ENCODE measurements at places on chromosomes 6 and 20.

- no peak for DNase-seq
These were observed 92.8 kb downstream of the GRM4 start for GRCh38 chr6:34052918-34053608.

GRCh38 chr20:46013829-46014516 is 5.3 kb downstream of the MMP9 start:
- peak; percentile 59 for DNase-seq

DNA sequence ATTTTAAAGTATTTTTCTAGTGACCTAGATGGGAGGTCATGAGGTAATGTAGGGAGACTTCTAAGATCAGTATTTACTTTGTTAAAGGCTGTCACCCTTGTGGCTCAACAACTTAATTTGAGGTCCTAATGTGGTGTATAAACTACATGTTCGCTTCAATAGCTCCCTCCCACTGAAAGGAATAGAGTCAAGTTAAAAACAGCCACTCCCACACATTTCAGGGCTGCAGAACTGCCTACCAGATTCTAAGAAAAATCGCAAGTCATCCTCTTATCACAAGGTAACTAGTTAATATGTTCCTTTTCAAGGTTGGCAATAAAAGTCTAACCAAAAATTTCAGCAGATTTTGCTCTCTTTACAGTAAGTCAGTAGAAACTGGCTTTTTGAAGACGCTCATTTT is 15.1 kb downstream of the GSTA1 start:
- DNase-seq = no peak

DNA sequence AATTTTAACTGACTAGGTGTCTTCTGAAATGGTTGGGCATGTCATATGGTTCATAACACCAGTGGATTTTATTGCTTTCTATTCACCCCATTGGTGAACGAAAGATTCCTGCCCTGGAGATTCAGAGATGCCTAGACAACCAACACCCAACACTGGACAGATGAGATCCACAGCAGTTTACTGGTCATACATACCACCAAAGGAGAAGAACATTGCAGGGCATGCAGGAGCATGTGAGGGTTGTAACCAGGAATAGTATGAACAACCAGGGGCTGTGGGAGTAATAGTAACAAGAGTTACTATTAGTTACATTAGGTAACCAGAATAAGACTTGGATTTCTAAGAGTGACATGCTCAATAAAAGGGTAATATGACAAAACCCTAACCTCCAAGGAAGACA is 77.8 kb upstream of the FABP7 start:
- no peak for DNase-seq

DNA sequence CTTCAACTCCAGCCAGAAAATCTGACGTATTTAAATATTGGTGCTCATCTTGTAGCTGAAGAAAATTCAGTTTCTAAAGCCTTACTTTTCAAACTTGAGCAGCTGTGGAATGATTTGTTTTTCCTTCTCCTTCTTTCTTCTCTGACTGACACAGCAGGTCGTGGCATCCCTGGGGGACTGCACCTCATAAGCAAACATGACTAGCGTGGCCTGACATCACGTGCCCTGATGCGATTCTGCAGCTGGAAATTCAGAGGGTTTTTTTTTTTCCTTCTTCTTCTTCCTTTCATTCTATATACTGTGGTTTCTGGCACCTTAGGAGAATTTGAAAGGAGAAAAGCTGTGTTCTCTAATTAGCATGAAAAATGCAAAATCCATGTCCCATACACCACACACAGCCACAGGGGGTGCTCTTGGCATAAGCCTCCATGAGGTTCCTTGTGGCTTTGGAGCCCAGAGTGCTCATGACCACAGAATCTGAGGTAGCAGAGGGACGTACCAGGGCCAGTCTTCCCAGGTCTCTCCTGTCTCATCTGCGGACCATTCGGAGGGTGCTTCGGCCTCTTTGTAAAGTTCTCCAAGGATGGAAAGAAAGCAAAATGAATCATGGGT is 258.5 kb upstream of the CDH4 start:
- DNase-seq = no peak

Measured in activated gamma-delta T cell treated with Interleukin-2 at 50 U/mL for 16 hours (primary cell).